ENCODE measurements at places on chromosomes 2 and 18.

DNA sequence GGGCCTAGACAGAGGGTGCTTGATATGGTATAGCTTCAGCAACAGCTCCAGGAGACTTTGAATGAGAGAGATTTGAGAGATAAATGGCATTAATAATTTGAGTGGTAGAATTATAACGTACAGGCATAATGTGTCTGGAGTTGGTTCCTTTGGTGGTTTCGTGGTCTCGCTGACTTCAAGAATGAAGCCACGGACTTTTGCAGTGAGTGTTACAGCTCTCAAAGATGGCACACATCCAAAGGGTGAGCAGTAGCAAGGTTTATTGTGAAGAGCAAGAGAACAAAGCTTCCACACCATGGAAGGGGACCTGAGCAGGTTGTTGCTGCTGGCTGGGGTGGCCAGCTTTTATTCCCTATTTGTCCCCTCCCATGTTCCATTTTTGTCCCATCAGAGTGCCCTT is 23.1 kb downstream of the PDCD1 start:
- DNase-seq = no peak

DNA sequence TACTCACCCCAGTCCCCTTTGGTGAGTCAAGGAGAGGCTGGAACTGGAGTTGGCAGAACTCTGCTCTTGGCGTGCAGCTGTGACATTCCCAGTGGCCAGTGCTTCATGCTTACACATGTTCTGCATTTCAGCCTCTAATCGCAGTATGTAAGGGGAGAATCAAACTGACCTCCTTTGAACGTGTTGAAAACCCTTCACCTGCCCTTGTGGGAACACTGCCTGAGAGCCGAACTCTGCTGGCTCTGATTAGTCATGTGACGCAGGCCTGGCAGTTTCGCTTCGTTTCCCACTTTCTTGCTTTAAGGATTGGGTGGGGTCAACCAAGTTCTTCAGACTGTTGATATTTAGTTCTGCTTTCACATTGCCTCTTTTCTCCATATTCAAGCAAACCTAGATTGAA is 173.8 kb upstream of the BCL2L11 start:
- no peak for DNase-seq

DNA sequence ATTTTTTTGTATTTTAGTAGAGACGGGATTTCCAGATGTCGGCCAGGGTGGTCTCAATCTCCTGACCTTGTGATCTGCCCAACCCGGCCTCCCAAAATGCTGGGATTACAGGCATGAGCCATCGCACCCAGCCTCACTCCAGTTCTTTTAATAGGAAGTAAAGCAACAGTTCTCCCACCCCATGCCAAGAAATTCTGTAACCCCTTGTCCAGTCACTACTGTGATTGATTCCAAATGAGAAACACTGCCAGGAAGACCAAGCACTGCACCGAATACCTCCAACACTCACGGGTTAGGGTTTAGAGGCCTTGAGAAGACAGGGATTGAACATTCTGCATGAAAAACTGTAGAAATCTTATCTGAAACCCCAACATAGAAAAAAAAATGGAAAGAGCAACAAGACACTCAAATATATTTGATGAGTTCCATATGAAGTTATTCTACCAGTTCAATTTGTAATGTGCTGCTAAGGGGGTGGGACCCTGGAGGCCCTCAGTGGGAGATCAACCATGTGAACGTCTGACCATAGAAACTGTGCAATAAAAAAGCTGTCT is 48.2 kb upstream of the BIN1 start:
- DNase-seq = no peak

GRCh38 chr18:58252166-58252565 is 208.1 kb downstream of the NEDD4L start:
- no peak for DNase-seq

DNA sequence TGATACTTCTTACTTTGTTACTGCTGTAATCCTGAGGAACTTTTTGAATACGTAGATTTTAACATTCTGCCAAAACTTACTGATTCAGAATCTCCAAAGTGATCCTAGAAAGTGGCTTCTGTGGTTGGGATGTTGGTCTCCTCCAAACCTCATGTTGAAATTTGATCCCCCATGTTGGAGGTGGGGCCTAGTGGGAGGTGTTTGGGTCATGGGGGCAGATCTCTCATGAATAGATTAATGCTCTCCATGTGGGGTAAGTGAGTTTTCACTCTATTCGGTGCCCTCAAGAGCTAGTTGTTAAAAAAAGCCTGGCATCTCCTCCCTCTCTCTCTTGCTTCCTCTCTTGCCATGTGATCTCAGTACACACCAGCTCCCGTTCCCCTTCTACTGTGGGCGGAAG is 329.9 kb downstream of the HRH4 start:
- DNase-seq = no peak

GRCh38 chr2:26076001-26076587 is 42.2 kb downstream of the RAB10 start:
- DNase-seq = no peak

GRCh38 chr2:210442457-210442856 is 34.1 kb downstream of the LANCL1 start:
- DNase-seq = no peak

- DNase-seq = no peak
Observed at GRCh38 chr2:16626497-16626896, 39.1 kb downstream of the CYRIA start.

GRCh38 chr2:33158482-33159003 is 211.8 kb downstream of the LTBP1 start:
- DNase-seq = peak; percentile 54
